Activated CD4-positive, CD25-positive, alpha-beta regulatory T cell (primary cell): ENCODE measurements at places on chromosomes 1 and 21.

DNA sequence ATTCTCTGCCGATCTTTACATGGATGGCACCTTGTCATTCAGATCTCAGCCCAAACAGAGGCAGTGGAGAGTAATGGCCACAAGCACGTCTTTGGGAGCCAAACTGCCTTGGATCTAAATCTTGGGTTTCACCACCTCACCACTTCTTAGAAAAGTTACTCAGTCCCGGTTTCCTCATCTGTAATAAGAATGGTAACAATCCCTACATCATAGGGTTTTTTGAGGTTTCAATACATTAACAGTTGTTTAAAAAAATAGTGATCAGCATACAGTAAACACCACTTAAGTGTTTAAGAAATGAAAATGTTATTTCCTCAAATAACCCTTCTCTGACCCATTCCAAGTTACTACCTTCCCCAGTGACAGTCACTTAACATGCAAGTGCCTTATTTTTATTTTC lies 38.5 kb upstream of the KCNA3 start:
- no peak for DNase-seq

DNA sequence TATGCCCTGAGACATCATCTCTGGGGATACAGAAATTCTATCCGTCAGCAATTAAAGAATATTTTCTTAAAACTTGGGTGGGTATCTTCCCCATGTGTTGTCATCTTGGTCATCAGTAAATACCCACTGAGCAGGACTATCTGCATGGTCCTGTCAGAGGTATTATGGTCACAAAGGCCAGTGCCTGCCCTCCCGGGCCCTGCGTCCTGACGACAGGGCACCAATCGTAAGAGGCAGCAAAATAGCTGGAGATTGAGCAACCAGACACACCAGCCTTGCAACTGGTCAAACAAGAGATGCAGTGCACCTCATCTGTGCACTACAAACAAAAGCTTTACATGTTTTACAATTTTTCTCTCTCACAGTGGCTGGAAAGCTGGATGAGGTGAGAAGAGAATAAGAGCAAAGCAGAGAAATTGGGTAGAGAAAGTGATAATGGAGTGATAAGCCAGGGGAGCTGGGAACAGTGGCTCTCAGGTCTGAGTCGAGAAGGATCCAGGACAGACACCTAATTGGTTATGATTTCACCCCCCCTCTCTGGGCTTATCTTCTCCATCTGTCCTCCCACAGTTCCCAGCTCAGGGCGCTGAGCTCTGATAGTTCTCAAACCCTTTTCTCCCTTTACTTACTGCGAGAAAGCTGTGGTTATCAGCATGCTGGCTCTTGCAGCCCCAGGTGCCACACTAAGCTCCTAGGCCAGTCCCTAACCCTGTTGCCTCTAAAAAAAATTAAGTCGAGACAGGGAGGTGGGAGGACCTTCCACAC lies 8.8 kb upstream of the SRP9 start:
- DNase-seq = no peak

DNA sequence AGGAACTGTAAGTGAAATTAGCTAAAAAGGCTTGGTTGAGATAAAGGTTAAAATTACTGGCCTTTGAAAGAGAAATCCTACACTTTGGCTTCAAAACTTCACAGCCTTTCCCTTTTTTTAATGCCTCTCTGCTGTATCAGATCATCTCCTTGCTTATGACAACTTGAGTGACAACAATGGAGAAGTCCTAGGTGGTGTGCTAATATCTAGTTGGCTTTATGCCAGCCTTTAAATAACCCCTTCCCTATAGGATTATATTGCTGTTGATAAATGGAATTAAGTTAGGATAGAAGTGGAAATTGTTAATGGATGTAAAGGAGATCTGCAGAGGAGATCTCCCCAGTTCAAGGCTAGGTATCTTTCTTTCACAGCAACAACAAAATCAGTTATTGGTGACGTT lies 130.2 kb upstream of the ATP1B1 start:
- DNase-seq = no peak

DNA sequence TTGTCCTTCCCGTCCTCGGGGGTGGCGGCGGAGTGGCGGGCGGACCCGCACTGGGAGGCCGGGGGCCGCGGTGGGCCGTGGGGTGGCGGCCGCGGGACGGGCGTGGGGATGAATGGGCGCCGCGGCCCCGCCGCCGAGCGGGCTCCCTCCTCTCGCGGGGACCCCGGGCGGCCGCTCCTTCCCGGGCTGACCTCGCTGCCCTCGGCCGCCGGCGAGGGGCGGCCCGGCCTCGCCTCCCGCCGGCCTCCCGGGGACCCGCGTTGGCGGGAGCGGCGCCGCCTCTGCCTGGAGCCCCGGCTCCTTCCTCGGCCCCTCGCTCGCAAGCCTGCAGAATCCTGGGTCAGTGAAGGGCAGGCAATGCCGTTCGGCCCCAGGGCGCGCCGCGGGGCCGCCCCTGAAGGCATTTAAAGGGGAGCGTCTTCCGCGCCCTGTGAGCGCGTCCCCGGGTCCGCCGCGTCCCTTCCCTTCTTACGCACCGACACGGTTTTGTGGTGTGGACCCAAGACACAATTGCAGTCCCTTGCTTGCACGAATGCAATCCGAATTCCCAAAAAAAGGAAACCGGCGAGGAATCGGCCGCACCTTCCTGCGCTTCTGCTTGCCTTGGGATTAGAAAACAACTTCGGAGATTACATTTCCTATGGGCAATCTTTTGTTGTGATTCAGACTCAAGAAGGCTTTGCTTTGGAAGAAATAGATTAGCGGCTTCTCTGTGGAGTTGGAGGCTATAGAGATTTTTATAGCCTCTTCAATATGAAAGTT lies 776 bp downstream of the ITSN1 start:
- peak; percentile 2 for DNase-seq

DNA sequence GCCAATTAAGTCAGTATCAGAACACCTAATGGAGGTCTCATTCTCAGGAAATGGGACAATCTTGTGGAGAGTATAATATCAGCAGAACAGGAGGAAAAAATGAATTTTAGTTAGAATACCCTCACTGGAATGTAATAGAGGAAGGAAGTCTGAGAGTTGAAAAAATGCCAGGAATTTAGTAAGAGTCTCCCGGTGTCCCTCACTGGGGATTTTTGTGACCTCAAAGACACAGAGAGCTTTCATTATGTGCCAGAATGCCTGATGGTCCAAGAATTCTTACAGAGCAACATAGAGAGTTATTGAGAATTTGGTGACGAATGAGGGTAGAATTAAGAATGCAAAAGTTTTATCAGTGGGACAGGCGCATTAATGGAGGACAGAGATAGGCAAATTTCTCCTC lies 443.5 kb upstream of the B3GALT2 start:
- DNase-seq = no peak

DNA sequence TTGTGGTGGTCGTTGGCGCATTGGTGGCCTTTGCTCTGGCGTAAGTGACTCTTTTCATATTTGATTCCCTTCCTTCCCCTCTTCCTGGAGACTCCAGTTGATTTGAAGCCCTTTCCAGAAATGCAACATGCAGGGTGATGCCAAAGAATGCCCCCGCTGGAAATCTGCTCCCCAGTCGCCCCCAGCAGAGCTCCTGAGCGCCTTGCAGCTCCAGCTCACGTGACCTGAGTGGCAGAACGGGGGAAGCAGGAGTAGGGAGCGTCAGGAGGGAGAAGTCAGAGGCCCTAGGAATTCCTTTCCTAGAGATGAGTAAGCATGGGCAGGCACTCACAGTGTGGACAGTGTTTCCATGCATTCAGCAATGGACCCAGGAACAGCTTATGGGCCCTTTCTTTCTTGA lies 255.9 kb downstream of the CACNA1E start:
- DNase-seq = no peak
